K562 (cell line): ENCODE measurements at places on chromosomes 5 and 9. TPM values are rescaled to one million over a fixed set of nuclear protein-coding genes. Genes with fewer than 3 reads are reported as not detected.

Gene TTLL11
- 4.2 and 4.4 TPM in 2 replicates for total RNA-seq

Gene DND1
- total RNA-seq = 0.81 and 1.3 TPM in 2 replicates

DNA sequence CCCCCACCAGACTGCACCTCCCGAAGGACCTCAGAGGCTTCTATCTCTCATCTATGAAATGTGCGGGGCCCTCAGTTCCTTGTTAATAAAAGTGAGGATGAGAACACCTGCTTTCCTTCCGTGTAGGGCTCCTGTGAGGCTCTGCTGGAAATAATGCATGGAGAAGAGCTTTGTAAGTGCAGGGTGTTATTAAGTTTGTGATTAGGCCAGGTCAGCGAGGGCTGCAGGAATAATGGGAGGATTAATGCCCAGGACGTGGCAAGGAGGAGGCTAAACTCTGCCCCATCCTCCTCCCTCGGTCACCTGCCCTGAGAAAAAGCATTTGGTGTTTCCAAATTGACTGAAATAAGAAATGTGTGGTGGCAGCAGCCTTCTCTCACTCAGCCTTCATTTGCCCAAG is 83.5 kb upstream of the HSPA9 start:
- peaks cover 66% of the 10 kb centered on the region for H3K27me3 ChIP-seq
- no peaks in the 10 kb centered on the region; the same call in 2 of the 3 replicates for H3K4me1 ChIP-seq
- no peak overlapping the region for H3K4me3 ChIP-seq
- H3K27ac ChIP-seq = no peak overlapping the region

Gene ATOX1
- total RNA-seq = 86.2 and 93.0 TPM in 2 replicates

DNA sequence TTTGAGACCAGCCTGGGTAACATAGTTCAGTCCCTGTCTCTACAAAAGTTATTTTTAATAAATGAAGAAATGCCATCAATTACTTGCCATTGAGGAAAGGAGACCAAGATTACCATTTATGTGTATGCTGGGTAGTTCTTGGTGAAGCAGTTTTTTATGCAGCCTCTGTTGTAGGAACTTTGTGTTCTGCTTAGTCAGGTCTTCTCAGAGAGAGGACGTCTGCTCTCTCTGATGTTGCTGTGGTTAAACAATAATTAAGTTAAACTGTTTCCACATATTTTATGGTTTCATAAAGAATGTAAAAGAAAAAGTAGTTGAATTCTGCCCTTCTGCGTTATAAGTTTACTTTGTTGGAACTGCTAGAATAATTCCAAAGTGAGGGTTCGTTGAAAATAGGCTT is 210.5 kb downstream of the KDM4C start:
- DNase-seq = no peak
- H3K27ac ChIP-seq = no peak overlapping the region
- no peaks in the 10 kb centered on the region; the same call in 2 of the 3 replicates for H3K36me3 ChIP-seq
- H3K27me3 ChIP-seq = no peaks in the 10 kb centered on the region
- H3K4me3 ChIP-seq = no peak overlapping the region

- no peak overlapping the region for H3K27ac ChIP-seq
- H3K36me3 ChIP-seq = no peaks in the 10 kb centered on the region
- H3K4me1 ChIP-seq = no peaks in the 10 kb centered on the region
- H3K27me3 ChIP-seq = no peaks in the 10 kb centered on the region
- DNase-seq = no peak
Measured at GRCh38 chr5:152353001-152353400, 52.1 kb downstream of the NMUR2 start.
